NCI-H1436 treated with DMSO at 0.1 percent for 48 hours (cell line): ENCODE measurements at places on chromosomes 6 and 20.

DNA sequence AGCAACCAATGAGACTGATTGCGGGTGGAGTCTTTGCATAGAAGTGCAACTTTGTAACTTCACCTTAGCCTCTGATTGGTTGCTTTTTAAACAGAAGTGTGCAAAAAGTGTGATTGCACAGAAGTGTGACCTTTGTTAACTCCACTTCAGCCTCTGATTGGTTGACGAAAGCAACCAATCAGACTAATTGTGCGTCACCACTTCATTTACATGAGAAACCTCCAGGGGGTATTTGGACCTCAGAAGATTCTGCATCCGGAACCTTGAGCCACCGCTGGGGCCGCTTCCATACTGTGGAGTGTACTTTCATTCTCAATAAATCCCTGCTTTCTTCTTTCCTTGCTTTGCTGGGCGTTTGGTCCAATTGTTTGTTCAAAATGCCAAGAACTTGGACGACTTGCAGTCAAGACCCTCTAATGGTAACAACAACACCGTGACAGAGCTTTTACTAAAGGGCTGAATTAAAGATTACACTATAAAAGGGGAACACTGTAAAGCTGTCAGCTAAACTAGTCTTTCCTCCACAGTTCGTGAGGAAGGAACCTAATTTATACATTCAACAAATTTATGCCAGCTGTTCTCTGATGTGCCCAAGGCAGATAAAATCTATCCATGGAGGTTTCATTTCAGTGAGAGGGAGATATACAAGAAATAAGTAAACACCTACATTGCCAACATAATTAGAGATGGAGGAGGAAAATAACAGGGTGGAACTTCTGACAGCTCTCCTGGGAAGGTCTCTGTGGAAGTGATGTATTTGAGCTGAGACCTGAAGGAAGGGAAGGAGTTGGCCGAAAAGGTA, 1.4 kb upstream of the HECA start:
- DNase-seq: peak; percentile 85

- DNase-seq: no peak
These were observed 61.7 kb downstream of the SLC2A10 start for GRCh38 chr20:46771195-46771588.

DNA sequence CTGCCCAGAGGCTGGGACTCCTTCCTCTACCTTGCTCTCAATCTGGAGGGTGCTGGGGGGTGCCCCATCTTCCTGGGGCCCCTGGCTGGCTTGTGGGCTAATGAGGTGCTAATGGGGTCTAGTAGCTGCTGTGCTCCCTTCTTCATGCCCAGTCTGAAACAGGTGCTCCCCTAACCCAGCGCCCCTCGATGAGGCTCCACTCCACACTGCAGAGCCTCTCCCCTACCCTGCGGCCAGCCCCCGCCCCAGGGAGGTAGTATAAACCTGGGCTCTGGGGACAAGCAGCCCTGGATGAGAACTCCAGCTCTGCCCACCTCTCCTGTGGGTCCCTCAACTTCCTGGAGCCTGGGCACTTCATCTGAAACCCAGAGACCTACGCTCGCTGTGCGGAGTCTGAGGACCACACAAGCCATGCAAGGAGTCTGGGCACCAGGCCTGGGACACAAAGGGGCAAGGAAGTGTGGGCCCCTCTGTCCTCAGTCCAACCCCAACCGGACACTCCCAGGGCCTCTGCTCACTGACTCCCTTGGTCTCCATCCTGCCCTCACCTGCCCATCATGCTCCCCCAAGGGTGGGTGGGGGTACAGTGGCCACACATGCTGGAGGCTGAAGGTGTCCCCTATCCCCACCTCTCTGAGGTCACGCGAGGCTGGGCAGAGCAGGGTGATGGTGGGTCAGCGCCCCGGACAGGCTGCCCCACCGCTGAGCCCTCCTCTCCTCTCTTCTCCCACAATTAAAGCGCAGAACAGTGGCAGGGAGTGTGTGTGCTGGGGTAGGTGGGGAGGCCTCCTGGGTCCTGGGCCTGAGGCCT, 6.1 kb downstream of the RPL10A start:
- DNase-seq: no peak

GRCh38 chr20:57546956-57547649, 13.8 kb upstream of the PCK1 start:
- no peak for DNase-seq

DNA sequence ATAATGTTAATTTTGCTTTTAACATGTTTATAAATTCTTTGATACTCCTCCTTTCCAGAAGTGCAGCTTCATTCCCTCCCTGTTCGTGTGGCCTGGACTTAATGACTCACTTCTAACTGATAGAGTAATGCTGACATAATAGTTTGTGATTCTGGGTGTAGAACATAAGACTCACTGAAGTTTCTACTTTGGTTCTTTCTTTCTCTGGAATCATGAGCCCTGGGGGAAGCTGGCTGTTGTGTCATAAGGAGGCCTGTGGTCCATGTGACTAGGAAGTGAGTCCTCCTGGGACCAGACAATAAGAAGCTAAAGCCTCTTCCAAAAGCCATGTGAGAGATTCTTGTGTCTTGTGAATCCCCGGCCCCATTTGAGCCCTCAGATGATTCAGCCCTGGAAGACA, 30.5 kb upstream of the HLA-G start:
- DNase-seq: no peak

DNA sequence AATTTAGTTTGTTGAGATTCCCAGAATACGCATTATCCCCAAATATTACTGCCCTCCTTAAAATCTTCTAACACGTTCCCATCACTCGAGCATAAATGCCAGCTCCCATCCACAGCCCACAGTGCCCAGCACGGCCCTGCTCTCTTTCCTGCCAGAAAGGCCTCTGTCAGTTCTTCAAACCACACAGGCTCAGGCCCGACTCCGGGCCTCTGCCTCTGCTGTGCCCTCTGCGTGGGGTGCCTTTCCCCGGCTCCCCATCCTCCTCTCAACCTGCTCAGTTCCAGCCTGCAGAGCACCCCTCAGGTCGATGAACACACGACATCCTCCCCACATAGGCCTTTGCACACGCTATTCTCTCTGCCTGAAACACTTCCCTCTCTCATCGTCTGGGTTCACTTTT, 12.8 kb downstream of the ULBP3 start:
- DNase-seq: no peak

GRCh38 chr6:160132776-160133338, 11.2 kb downstream of the SLC22A1 start:
- no peak for DNase-seq

- no peak for DNase-seq
These were observed 126.4 kb downstream of the BANF2 start for GRCh38 chr20:17825960-17826843.

GRCh38 chr6:113291751-113292445, 565.2 kb upstream of the MARCKS start:
- no peak for DNase-seq
